Esophagus squamous epithelium (tissue), 5 donors: ENCODE measurements at places on chromosomes 5 and 9. TPM values are rescaled to one million over a fixed set of nuclear protein-coding genes. Genes with fewer than 3 reads are reported as not detected.
A peak's percentile ranks its signal among the peaks of the same experiment; 100 is the strongest.

Gene PCDHGA5
- total RNA-seq, result 2.1 TPM

Gene LHX6
- not detected for total RNA-seq

Gene PRKACG
- not detected for total RNA-seq

Gene DMRT3
- 1.0 TPM for total RNA-seq

Gene CPLANE1
- 10.0 TPM for total RNA-seq

DNA sequence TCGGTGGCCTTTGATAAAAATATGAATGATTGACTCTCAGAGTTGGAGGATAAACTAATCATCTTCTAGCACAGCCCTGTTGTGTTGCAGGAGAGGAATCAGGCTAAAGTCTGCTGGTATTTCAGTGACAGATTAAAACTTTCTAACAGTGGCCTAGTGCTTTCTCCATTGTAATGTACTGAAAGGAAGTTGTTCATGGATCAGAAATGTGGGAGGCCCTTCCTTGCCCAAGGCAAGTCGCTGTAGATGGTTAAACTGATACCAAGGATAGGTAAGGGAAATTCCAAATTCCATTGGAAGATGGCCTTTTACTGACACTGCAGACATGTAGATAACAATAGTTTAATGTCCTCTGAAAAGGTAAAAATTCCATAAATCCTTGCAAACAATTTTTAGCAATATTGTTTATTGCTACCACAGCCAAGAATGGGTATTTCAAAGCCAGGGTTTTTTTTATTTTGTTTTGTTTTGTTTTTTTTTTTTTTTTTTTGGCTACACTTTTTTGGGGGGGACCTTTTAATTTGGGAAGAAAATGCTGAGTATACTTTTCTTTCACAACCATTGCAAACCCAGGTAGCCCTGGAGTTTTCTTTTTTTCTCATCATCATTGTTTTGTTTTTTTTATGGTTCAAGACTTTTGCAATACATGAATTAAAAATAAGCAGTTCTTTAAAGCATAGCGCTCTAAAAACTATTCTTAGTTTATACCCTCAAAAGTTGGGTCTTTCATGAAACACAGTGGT is 35.5 kb downstream of the WDR36 start:
- no peak for DNase-seq
- H3K36me3 ChIP-seq, result peaks cover 8% of the 10 kb centered on the region
- no peak overlapping the region for H3K27ac ChIP-seq

DNA sequence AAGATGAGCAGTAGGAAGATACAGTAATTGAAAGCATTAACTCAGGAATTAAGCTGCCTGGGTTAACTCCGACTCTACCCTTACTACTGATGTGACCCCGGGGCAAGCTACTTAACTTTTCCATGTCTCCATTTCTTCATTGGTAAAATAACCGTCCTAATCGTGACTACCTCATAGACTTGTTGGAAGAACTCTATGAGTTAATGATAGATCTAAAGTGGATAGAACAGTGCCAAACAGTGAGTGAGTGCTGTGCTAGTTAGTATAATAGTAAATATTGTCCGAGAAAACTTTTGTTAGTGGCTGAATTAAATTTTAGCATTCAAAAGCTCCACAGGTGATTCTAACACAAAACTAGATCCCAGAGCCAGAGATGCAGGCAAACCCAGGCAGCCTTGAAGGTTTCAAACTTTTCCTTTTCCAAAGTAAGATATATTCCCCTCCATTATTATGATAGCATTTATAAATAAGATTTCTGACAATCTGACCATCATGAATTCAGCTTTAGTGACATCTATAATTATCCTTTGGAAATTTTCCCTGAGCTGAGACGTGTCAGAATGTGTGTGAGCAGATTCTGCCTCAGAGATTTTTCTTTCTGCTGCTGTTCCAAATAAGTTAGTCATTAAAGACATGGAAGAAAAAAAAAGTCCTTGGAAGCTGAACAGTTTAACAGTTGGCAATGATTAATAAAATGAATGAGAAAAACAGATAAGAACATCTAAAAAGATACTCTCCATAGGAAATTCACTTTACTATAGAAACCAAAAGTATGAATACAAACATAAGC is 369.5 kb downstream of the PRELID2 start:
- H3K27me3 ChIP-seq, result no peaks in the 10 kb centered on the region
- H3K36me3 ChIP-seq, result no peaks in the 10 kb centered on the region
- H3K4me1 ChIP-seq, result no peaks in the 10 kb centered on the region
- DNase-seq, result no peak
- H3K27ac ChIP-seq, result no peak overlapping the region
- no peak overlapping the region for H3K4me3 ChIP-seq

DNA sequence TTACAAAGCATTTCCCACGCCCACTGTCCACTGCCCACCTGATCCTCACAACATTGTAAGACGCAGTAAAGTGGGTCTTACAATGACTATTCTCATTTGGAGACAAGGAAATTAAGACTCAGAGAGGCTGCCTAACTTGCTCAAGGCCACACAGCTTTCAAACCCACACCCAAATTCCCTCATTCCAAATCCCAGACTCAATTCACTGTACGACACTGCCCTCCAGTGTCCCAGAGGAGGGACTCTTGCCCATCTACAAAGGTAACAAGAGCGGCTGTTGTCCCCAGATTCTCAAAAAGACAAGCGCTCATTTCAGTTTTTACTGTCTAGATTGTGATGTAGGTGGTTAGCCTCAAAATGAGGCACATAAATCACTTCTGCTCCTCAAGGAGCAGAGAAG is 184.6 kb downstream of the ACTL7B start:
- H3K36me3 ChIP-seq, result no peaks in the 10 kb centered on the region
- H3K27me3 ChIP-seq, result no peaks in the 10 kb centered on the region
- peaks cover 63% of the 10 kb centered on the region for H3K4me1 ChIP-seq
- H3K4me3 ChIP-seq, result no peak overlapping the region

GRCh38 chr5:107607196-107607595 is 63.5 kb downstream of the EFNA5 start:
- H3K4me1 ChIP-seq, result peaks cover 30% of the 10 kb centered on the region
- no peak overlapping the region for H3K27ac ChIP-seq
- H3K4me3 ChIP-seq, result no peak overlapping the region
- no peak for DNase-seq
- H3K27me3 ChIP-seq, result no peaks in the 10 kb centered on the region
- H3K36me3 ChIP-seq, result no peaks in the 10 kb centered on the region

GRCh38 chr5:25029004-25029403 is 384.2 kb upstream of the CDH10 start:
- DNase-seq, result no peak
- no peak overlapping the region for H3K4me3 ChIP-seq
- no peaks in the 10 kb centered on the region for H3K27me3 ChIP-seq
- no peaks in the 10 kb centered on the region for H3K4me1 ChIP-seq

DNA sequence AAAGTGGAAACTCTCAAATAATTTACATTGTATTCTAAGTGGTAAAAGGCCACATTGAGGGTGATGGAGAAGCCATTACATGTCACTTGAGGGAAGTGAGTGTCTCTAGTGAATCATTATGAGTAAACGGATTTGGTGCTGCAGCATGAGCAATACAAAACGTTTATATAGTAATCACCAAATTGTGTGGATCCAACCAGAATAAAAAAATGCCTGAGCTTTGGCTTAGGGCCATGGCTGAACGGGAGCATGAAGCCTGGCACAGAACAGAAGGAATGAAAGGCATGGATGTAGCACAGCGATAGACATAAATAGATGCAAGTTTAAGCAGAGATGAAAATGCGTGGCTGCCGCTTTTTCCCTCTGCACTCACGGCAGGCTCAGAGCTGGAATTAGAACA is 58.3 kb downstream of the PTTG1 start:
- no peak overlapping the region for H3K27ac ChIP-seq
- DNase-seq, result no peak
- H3K27me3 ChIP-seq, result no peaks in the 10 kb centered on the region
- peaks cover 13% of the 10 kb centered on the region for H3K4me1 ChIP-seq

DNA sequence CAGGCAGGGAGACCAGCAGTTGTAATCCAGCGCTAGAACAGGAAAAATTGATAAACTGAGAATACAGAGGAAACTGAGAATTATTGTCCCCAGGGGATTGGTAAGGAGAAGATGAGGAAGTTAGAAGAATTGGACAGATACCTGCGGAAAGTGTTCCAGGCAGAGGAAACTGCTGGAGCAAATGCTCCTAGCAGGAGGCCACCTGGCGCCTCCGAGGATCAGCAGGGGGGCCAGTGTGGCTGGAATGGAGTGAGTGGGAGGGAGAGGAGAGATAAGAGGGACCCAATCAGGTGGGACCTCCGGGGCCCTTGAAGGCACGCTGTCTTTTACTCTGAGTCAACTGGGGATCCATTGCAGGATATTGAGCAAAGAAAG is 695 bp upstream of the ANXA6 start:
- H3K27me3 ChIP-seq, result no peaks in the 10 kb centered on the region
- H3K36me3 ChIP-seq, result no peaks in the 10 kb centered on the region
- peak overlapping the region; percentile 92 for H3K27ac ChIP-seq
- no peak for DNase-seq
- H3K4me3 ChIP-seq, result peak overlapping the region; percentile 64

GRCh38 chr9:133734590-133735414 is 3.4 kb downstream of the SARDH start:
- no peaks in the 10 kb centered on the region for H3K36me3 ChIP-seq
- no peak overlapping the region for H3K4me3 ChIP-seq
- no peak overlapping the region for H3K27ac ChIP-seq
- peaks cover 22% of the 10 kb centered on the region for H3K27me3 ChIP-seq
- DNase-seq, result no peak

- H3K27ac ChIP-seq, result no peak overlapping the region
- DNase-seq, result no peak
- no peaks in the 10 kb centered on the region for H3K27me3 ChIP-seq
- H3K36me3 ChIP-seq, result no peaks in the 10 kb centered on the region
- no peak overlapping the region for H3K4me3 ChIP-seq
Measured at GRCh38 chr5:140481758-140482157, 65.7 kb upstream of the EIF4EBP3 start.

- no peaks in the 10 kb centered on the region for H3K36me3 ChIP-seq
- peaks cover 32% of the 10 kb centered on the region for H3K4me1 ChIP-seq
- no peaks in the 10 kb centered on the region for H3K27me3 ChIP-seq
- peak overlapping the region; percentile 96 for H3K27ac ChIP-seq
- peak overlapping the region; percentile 94 for H3K4me3 ChIP-seq
Measured at GRCh38 chr5:1524481-1524798, 680 bp upstream of the LPCAT1 start.

GRCh38 chr9:124467410-124468060 is 17.3 kb downstream of the ADGRD2 start:
- no peak overlapping the region for H3K27ac ChIP-seq
- H3K4me1 ChIP-seq, result no peaks in the 10 kb centered on the region
- no peaks in the 10 kb centered on the region for H3K27me3 ChIP-seq
- H3K36me3 ChIP-seq, result no peaks in the 10 kb centered on the region
- DNase-seq, result no peak

DNA sequence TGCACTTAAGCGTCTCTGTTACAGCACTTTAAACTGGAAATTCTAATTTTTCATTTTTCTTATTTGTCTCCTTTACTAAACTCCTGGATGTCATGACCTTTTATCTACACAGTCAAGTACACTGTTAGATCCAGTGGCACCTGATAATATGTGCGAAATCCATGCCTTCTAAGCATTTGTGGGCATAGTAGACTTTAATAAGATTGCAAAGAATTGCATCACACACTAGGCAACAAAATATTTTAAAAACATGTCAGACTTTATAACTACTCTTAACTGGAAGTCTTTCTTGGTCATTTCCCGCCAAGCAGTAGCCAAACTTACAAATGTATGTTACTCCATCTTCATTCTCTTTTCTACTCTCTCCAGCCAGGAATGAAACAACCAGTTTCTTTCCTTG is 5.0 kb upstream of the SPINK1 start:
- H3K4me3 ChIP-seq, result no peak overlapping the region
- no peak overlapping the region for H3K27ac ChIP-seq
- no peak for DNase-seq
- H3K4me1 ChIP-seq, result no peaks in the 10 kb centered on the region

GRCh38 chr5:72248410-72248981 is 71.5 kb downstream of the MRPS27 start:
- H3K27ac ChIP-seq, result peak overlapping the region; percentile 17
- H3K4me3 ChIP-seq, result no peak overlapping the region
- DNase-seq, result no peak
- no peaks in the 10 kb centered on the region for H3K27me3 ChIP-seq

- no peaks in the 10 kb centered on the region for H3K4me1 ChIP-seq
- no peak overlapping the region for H3K4me3 ChIP-seq
- H3K27ac ChIP-seq, result no peak overlapping the region
Measured at GRCh38 chr5:79285833-79286232, 49.9 kb downstream of the JMY start.

DNA sequence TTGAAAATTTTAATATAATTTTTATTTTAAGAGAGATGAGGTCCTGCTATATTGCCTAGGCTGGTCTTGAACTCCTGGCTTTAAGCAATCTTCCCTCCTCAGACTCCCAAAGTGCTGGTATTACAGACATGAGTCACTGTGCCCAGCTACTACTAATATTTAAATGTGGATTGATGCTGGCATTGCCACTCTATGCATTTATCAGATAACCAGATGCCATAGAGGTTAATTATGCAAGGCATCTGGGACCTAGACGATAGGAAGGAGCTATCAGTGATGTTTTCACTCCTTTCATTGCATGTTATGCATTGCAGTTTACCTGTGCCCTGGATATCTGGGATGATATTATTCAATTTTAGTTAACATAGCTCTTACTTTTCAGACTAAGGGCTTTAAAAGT is 127.0 kb downstream of the RPS23 start:
- no peaks in the 10 kb centered on the region for H3K36me3 ChIP-seq
- H3K4me1 ChIP-seq, result no peaks in the 10 kb centered on the region
- DNase-seq, result no peak
- H3K27me3 ChIP-seq, result no peaks in the 10 kb centered on the region
- no peak overlapping the region for H3K4me3 ChIP-seq

- H3K4me1 ChIP-seq, result peaks cover 11% of the 10 kb centered on the region
- H3K27me3 ChIP-seq, result no peaks in the 10 kb centered on the region
- H3K4me3 ChIP-seq, result no peak overlapping the region
- H3K36me3 ChIP-seq, result peaks cover 22% of the 10 kb centered on the region
- no peak overlapping the region for H3K27ac ChIP-seq
Measured at GRCh38 chr9:89421595-89421994, 76.3 kb downstream of the SEMA4D start.

GRCh38 chr5:38603691-38604090 is 47.2 kb upstream of the LIFR start:
- no peak overlapping the region for H3K4me3 ChIP-seq
- DNase-seq, result no peak
- H3K27ac ChIP-seq, result no peak overlapping the region
- no peaks in the 10 kb centered on the region for H3K27me3 ChIP-seq

DNA sequence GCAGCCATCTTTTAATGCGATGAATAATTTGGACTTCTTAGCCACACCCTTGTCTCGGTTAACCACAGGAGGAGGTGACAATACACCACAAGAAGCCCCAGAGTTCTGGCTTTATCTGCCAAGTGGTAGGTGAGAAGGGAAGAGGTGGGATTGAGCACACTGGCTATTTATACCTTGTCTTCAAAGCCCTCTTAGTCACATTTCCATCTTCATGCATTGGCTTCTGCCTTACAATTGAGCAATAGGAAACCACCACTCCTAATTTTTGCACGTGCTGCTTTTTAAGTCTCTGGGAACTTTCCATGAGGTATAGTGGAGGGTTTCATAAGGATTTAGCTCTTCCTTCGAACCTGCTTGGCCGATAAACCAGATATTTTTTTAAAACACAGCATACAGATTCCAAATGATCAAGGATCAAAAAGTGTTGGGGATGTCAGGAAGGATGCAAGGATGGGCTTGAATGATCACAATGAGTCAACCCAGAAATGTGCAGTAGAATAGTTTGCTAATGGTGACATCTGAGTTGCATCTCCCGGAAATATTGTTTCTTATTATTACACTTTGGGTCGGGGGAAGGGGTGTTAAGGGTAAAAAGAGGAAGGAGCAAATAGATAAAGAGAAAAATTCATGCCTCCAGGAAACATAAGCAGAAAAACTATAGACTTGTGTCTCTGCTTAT is 25.5 kb downstream of the PLAC8L1 start:
- no peak for DNase-seq
- H3K36me3 ChIP-seq, result no peaks in the 10 kb centered on the region
- no peak overlapping the region for H3K4me3 ChIP-seq
- no peak overlapping the region for H3K27ac ChIP-seq
